Hematopoietic multipotent progenitor cell (in vitro differentiated cells): ENCODE measurements at places on chromosomes 1 and 21. TPM values are rescaled to one million over a fixed set of nuclear protein-coding genes. Genes with fewer than 3 reads are reported as not detected.

DNA sequence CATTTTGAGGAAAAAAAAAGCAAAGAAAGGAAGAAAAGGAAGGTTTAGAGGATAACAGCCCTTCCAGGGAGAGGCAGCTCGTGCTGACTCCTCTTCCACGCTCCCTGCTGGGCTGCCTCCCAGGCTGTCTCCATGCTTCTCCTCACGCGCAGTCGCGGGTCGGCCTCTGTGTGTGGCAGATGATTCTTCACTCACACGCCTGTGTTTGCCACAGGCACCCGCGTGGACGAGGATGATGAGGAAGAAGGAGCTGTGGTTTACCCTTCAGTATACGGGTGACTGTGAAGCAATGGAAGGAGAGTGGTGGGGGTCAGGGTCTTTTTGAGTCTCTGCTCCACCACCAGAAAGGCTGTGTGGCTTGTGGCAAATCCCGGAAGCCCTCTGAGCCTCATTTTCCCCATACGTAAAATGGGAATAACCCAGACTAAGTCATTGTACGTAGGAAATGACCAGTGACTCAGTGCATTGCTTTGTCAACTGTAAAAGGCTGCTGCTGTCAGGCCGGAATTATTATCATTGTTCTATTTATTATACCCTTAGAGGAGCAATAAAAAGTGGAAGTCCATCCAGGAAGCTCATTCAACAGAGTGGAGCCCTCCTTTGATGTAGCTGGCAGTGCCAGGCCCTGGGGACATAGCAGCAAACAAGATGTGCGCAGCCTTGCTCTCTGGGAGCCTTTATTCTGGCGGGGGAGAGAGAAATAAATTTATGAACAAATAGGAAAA is 11.9 kb upstream of the SH2D2A start:
- DNase-seq: no peak

DNA sequence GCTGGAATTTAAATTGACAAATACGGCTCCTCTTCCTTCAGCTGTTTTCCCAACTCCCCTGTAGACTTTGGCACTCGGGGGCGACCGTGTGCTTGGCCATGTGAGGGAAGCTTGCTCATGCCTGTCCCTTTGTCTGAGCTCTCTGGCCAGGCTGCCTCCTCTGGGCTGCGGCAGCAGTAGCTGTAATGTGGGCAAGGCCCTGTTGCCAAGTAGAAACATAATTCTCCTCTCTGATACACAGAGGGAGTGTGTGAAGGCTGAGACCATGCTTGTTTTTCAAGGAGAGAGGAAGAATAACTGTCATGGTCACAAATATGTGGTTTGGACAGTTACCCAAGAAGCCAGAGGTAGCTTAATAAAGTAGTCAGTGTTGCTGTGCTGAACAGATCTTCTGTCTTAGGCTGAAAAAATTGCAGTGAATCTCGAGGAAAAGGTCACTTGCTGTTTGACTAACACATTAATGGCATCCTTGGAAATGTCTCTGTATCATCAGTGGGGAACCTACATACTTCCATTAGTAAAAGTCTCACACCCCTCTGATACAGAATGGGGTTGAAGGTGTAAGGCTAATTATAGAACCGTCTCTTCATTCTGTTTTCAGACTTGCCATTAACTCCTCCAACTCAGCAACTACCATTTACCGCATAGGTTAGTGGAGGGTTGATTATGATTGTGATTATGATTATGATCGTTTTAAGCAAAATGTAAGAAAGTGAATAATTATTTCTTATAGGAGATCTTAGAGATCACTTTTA is 94.6 kb downstream of the TGFB2 start:
- DNase-seq: no peak

- DNase-seq: no peak
These were observed 240.6 kb upstream of the TMEM51 start for GRCh38 chr1:14912839-14913481.

Gene FAM78B
- 0.27 TPM for total RNA-seq

Gene ECE1
- 15.6 TPM for total RNA-seq

GRCh38 chr21:46002841-46003574 is 21.4 kb downstream of the COL6A1 start:
- DNase-seq: no peak
